ENCODE measurements at places on chromosomes 13 and 19.

- no peak for DNase-seq
Observed at GRCh38 chr19:50332244-50333038, 3.3 kb upstream of the KCNC3 start.

- no peak for DNase-seq
Observed at GRCh38 chr13:25281935-25282332, 5.4 kb downstream of the MTMR6 start.

- no peak for DNase-seq
Observed at GRCh38 chr13:41500511-41500910, 43.2 kb downstream of the RGCC start.

- no peak for DNase-seq
Observed at GRCh38 chr13:106526738-106527444, 8.6 kb downstream of the EFNB2 start.

DNA sequence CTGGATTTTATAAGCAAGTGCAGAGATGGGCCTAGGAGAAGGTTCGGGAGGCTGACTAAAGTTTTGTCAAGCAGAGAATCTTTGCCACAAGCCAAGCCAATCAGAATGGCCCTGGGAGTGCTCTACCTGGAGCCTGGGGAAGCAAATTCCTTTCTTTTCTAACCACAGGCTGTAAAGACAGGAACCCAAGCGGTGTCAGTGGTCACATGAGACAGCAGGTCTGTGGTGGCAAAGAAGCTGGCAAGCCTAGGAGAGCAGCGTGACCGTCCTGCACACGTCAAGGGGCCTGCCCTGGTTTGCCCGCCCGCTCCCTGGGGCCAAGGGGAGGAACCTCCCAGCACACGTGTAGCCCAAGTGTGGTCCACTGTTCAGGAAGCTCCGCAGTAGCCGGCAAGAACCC lies 90.8 kb downstream of the IPO5 start:
- DNase-seq, result peak; percentile 7

DNA sequence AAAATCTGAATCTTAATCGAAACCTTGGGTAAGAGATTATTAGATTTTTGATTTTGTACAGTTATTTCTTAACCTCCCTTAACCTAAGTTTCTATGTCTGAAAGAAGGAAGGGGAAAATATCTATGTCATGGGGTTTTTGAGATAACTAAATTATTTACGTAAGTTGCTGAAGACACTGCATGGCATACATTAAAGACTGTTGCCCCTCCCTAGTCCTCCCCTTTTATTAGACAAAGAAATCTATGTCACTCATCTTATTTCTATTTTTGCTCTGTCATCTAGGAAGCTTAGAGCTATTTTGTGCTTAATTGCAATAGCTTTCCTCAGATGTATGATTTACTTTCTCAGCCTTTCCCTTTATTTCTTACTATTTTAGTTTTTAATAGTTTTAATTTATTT lies 15.0 kb downstream of the COG6 start:
- DNase-seq, result no peak

GRCh38 chr19:6213696-6214641 lies 65.8 kb downstream of the MLLT1 start:
- DNase-seq, result no peak

DNA sequence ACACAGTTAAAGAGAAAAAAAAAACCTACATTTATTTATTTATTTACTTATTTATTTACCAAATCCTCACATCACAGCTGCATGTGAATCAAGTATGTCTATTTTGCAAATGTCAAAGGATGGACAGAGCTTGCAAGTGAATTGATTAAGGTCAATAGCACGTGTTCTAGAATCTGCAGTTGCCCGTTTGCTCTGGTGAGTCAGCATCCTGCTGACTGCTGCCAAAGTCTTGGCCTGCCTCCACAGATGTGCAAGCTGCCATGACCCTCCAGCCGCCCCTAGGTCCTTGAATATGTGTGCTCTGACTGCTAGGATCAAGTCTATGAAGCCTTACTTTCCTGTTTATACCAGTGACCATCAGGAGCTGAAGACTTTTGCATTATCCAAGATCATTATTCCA lies 320.6 kb downstream of the GPC5 start:
- DNase-seq, result no peak

GRCh38 chr13:111953546-111954178 lies 113.3 kb upstream of the SOX1 start:
- no peak for DNase-seq

GRCh38 chr13:51048616-51049015 lies 62.5 kb downstream of the C13orf42 start:
- DNase-seq, result no peak

DNA sequence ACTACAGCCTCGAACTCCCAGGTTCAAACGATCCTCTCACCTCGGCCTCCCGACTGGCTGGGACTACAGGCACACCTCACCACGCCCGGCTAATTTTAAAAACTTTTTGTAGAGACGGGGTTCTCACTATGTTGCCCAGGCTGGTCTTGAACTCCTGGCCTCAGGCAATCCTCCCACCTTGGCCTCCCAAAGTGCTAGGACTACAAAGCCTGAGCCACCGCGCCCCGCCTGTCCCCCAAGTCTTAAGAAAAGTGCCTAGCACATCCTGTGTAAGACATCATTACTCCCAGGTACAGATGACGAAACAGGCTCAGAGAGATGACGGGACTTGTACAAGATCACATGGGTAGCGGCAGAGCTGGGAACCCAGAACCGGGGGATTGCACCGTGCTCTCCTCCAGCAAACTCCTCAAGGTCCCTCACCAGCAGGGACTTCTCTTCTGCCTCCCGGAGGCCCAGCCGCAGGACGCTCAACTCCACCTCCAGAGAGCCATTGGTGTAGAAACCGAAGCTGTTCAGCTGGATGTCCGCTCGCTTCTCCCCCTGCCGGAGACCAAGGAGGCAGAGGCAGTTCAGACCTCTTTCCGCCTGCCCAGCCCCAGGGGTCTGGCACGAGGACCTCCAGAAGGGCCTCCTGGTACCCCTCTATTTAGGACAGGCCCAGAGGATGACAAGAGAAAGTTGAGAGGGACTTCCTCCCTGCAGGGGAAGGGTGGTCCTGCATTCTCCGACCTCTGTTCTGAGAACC lies 1.0 kb downstream of the GPR108 start:
- peak; percentile 94 for DNase-seq

DNA sequence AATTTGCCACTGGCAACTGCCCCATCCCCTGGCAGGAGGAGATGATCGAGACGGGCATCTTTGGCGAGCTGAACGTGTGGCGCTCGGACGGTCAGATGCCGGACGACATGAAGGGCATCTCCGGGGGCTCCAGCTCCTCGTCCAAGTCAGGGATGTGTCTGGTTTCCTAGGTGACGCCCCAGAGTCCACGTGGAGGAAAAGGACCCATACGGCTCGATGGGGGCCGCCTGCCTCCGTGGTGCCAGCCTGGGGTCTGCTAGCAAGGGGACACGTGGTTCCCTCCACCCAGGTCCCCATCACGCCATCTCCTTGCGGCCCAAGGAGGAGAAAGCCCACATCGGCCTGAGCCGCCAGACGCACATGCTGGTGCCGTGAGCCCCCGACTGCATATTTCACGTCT lies 23.8 kb upstream of the TMEM255B start:
- no peak for DNase-seq

DNA sequence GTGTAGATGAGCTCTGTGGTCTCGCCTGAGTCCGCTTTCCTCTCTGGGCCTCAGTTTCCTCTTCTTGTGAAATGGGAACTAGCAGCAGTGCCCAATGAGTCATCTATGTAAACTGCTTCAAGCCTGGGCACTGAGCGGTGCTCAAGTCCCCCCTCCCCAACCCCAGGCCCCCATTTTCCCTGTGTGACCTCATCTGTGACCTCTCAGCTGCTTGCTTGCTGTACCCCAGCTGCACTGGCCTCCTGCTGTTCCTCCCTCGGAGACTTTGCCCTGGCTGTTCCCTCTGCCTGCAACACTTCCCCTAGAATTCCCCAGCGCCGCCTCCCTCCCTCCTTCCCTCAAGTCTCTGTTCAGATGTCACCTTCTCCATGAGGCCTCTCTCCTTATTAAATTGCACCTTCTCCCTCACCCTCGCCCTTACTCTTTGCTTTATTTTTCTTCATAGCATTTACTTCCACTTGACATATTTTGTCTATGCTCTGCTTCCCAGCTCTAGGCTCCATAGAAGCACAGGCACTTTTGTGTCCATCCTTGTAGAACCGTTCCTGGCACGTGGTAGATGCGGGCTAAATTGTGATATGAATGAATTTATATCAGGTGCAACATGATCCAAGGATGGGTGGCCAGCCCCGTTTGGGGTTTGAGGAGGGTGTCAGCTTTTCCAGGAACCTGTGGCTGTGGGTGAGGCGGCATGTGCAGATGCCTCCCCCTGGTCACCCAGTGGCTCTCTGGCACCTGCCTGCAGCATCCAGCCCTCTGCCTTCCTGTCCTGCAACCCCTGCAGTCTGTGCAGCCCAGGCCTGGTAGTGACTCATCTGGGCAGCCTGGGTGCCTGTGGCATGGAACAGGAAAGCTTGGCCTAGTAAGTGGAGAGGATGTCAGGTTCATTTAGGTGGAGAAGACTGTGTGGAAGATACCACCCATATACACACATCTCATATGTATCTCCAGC lies 26.3 kb downstream of the SIPA1L3 start:
- peak; percentile 63 for DNase-seq

GRCh38 chr19:13138916-13139198 lies 11.3 kb downstream of the STX10 start:
- DNase-seq, result no peak

DNA sequence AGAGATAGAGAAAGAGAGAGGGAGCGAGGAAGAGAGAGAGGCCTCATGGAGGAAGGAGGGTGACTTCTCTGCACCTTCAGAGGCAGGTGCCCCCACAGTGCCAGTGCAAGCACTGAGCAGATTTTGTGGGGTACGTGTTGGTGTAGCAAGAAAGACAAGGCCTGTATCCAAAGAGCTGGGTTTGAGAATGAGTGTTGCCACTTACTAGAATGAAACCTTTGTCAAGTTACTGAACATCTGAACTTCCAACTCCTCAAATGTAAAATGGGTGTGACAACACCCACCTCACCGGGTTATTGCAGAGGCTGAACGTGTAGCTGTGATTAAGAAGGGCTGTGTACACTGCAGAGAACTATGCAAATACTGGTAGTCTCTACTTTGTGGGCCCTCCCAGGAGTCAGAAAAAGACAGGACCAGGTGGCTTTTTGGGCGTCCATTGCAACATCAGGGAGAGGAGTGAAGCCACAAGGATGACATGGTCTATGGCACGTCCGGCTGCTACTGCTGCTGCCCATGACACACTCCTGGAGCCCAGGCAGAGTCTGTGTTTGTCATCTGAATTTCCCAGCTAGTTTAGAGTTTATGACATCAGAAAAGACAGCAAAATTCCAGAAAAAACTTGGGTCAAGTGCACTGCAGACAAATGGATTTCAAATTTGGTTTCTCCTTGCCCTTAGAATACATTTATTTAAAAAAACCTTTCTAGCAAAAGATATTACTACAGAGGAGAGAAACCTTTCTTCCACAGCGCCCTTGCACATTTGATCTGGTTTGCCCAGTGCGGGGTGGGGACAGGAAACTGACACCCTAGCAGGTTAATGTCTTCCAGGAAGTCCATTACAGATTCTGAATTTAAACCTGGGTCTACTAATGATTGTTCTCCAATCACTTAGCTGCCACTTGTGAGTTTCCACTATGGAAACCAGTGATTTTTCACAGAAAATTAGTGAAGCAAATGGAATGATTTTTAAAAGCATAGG lies 54.0 kb upstream of the ATP12A start:
- no peak for DNase-seq

DNA sequence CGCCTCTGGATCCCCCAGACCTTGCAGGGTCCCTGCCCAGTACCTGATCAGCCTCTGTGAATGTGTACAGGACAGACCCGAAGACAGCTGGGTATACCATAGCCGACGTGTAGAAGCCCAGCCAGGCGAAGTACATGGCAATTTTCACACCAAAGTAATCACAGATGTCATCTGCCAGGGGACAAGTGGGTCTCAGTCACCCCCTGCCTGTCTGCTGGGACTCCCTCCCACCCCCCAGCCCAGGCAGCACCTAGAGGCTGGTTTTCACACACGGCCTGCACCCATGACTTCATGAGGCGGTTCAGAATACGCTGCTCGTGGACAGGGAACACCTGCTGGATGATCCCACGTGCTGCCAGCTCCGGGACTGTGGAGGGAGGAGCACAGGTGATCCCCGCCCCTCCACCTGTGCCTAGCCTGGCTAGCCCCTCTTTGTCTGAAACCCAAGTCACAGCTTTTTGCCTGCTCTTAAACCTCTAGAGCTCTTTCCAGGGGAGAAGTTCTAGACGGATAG lies 3.6 kb downstream of the ANO8 start:
- no peak for DNase-seq
